ENCODE measurements at places on chromosomes 12 and 14.

- DNase-seq, result no peak
These were observed 11.2 kb downstream of the OSBPL8 start for GRCh38 chr12:76548222-76548837.

- no peak for DNase-seq
These were observed 125.0 kb upstream of the HMGA2 start for GRCh38 chr12:65699251-65699650.

DNA sequence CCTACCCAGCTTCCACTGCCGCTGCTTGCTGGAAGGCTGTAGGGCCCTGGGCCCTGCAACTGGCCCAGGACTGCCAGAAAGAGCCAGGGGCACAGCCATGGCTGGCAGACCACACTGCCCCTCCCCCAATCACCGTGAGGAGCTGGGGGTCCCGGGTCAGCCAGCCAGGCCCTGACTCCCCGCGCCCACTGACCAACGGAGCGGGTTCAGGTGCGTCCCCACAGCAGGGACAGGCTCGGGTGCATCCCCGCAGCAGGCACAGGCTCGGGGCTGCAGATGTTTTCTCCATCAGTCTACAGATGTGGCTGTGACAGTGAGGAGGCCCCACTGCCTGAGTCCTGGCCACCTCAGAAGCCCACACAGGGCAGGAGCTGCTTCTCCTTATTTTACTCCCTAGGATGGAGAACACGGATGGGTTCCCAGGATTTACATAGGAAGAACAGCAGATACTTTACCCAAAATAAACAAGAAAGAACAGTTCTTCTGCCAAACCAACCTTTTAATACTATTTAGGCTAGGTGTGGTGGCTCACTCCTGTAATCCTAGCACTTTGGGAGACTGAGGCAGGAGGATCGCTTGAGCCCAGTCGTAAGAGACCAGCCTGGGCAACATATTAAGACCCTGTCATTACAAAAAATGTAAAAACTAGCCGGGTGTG lies 61.1 kb downstream of the TESC start:
- no peak for DNase-seq

DNA sequence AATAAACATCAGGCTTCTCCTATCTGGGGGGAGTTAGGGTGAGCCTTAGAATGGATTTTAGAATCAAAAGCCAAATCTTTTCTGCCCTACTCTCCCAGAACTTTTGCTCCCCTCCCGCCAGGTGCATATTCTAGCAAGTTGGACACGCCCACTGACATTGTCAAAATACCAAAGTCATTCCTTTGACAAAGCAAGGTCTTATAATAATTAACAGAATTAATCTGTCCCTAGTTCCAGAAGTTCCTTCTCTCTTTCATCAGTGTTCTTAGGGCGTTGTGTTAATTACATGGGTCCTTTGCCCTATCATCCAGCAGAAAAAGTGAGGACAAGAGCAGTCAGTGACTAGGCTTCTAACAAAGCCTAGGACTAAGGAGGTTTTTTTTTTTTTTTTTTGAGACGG lies 2.4 kb downstream of the PRR13 start:
- DNase-seq, result no peak

- DNase-seq, result peak; percentile 15
These were observed 27.3 kb upstream of the CHPT1 start for GRCh38 chr12:101670007-101670671.

GRCh38 chr14:23172096-23172495 lies 11.4 kb downstream of the SLC7A8 start:
- DNase-seq, result no peak

GRCh38 chr12:27703720-27704452 lies 6.7 kb upstream of the MRPS35 start:
- peak; percentile 87 for DNase-seq

DNA sequence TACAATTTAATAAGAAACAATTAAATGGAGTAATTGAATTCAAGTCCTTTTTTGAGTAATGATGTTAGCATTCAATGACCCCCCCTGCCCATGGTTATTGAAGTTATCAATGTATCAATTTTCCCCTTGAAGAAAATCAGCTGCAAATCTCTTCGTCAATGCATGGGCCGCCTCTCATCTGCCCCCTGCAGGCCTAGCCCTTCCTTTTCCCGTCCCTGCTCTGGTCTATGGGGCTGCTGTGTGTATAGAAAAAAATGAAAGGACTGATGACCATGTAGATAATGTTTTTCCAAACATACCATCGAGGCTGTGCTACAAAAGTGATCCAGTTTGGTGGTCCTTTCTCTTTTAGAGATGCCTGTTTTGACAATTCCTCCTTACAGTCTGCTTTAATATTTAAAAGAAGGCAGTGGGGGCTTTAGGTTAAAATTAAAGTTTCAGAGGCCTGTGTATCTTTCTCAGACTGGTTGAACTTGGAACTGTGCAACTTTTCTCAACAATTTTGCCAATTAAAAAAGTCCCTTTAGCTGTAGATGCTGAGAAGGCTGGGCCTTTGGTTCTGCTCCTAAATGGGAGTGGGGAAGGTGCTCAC lies 98.4 kb downstream of the APAF1 start:
- no peak for DNase-seq

- DNase-seq, result no peak
These were observed 42.7 kb downstream of the ALX1 start for GRCh38 chr12:85322715-85323114.

- no peak for DNase-seq
These were observed 45.3 kb downstream of the WASHC3 start for GRCh38 chr12:102016472-102016871.

- peak; percentile 26 for DNase-seq
These were observed 40.9 kb upstream of the STXBP6 start for GRCh38 chr14:25090716-25091454.

DNA sequence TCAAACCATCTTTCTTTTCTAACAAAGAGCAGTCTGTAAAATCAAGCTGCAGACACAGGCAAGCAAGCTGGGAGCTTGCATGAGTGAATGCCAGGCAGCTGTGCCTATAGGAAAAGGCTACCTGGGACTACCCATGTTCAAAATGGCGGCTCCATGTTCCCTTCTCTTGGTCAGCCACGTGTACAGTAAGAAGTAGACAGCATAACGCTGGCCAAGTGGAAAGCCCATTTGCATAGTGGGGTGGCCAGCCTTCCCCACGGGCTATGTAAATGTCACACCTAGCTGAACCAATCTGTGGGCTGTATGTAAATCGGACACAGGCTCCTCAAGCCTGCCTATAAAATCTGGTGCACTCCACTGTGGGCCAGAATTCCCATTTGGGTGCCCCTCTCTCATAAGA lies 117.1 kb downstream of the SYT10 start:
- no peak for DNase-seq

GRCh38 chr12:10634427-10634826 lies 21.0 kb upstream of the MAGOHB start:
- DNase-seq, result peak; percentile 55

- no peak for DNase-seq
These were observed 5.0 kb downstream of the GAPDH start for GRCh38 chr12:6539314-6539682.

- DNase-seq, result no peak
These were observed 106.5 kb downstream of the ADGRD1 start for GRCh38 chr12:131060011-131060703.

- DNase-seq, result no peak
These were observed 1.3 kb upstream of the DYRK2 start for GRCh38 chr12:67647181-67647798.

DNA sequence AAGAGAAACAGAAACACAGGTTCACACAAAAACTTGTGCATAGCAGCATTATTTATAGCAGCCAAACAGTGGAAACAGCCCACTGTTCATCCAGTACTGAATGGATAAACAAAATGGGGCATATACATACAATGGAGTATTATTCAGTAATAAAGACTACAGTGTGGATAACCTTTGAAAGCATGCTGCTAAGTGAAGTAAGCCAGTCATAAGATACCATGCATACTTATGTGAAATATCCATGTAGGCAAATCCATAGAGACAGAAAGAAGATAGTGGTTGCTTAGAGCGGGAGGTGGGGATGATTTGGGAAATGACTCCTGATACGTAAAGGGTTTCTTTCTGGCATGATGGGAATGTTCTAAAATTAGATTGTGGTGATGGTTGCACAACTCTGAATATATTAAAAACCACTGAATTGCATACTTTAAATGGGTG lies 99.4 kb downstream of the CRADD start:
- peak; percentile 97 for DNase-seq

DNA sequence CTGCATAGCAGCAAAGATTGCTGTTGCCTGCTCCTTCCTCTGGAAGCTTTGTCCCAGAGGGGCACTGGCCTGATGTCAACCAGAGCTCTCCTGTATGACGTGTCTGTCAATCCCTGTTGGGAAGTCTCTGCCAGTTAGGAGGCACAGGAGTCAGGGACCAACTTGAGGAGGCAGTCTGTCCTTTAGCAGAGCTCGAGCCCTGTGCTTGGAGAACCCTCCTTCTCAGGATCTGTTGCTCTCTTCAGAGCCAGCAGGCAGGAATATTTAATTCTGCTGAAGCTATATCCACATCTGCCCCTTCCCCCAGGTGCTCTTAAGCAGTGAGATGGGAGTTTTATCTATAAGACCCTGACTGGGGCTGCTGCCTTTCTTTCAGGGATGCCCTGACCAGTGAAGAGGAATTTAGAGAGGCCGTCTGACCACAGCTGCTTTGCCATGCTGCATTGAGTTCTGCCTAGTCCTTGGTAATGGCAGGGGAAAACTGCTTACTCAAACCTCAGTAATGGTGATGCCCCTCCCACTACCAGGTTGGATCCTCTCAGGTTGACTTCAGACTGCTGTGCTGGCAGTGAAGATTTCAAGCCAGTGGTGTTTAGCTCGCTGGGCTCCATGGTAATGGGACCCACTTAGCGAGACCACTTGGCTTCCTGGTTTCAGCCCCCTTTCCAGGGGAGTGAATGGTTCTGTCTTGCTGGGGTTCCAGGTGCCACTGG lies 218.6 kb upstream of the SLC38A2 start:
- no peak for DNase-seq

- DNase-seq, result no peak
These were observed 30.1 kb downstream of the NTF3 start for GRCh38 chr12:5461966-5462365.

DNA sequence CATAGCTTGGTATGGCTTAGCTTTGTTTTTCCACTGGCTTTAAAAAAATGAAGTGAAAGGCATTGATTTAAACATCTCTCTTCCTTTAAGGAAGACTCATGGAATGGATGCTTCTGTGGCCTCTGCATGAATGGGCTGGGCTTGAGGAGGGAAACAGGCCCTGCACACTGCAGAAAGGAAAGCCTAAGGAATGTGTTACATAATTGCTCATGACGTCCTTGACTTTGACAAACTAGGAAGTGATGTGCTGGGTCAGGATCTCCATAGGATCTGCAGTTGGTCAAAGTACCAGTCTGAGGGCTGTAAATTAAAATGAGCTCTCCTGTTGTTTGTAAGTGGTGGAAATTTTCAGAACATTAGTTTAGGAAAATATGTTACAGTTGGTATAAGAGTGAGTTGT lies 12.7 kb downstream of the SAMD4A start:
- no peak for DNase-seq

GRCh38 chr12:58066296-58066695 lies 124.9 kb downstream of the ATP23 start:
- no peak for DNase-seq

DNA sequence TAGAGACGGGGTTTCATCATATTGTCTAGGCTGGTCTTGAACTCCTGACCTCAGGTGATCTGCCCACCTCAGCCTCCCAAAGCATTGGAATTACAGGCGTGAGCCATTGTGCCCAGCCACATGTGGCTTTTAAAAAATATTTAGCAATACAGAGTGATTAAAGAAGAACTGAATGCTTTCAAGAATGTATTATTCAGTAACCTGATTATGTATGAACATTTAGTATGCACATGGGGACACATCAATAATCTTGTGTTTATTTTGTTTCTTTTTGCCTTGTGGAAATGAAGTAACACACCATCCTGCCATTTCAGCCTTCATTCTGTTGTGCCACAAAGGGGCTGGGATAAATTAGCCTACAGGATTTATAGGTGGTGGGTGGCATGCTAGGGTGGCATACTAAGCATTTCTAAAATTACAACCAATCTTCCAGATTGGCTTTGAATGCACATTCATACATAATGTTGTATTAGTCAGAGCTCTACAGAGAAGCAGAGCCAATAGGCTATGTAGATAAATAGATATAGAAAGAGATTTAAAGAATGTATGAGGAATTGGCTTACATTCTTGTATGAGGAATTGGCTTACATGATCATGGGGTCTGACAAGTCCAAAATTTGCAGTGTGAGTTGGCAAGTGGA lies 25.5 kb upstream of the TXNRD1 start:
- DNase-seq, result peak; percentile 30

DNA sequence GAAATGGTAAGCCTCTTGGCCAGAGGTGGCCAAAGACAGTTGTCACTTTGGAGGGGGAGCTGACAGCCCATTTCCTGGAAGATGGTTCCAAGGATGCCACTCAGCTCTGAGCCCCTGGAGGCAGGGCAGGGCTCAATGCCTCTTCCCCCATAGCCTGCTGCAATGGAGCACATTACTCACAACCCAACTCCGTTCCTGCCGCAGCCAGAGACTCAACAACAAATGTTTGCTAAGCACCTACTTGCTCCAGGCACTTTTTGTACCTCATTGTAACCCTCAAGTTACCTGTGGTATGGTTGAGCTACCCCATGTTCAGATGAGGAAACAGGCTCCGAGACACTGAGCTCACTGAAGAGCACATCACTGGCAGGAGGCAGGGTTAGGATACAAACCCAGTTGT lies 19.5 kb downstream of the IRF2BPL start:
- DNase-seq, result no peak

GRCh38 chr14:95993768-95994592 lies 45.2 kb upstream of the C14orf132 start:
- peak; percentile 13 for DNase-seq

DNA sequence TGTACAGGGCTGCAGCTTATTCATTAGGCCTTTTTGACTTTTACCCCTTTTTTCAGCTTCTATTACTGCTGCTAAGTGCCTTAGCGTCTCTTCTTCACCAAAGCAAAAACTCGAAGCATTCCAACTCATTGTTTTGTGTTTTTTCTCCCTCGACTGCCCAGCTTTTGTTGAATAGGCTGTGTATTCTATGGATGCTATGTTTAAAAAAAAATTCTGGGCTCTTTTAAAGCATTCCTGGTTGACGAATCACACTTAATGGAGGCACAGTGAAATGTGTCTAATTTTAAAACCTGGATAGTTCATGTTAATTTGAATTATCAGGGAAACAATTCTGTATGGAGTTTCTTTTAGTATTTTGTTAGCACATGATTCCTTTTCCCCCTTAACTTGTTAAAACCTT lies 29.7 kb downstream of the KTN1 start:
- DNase-seq, result peak; percentile 66
